ENCODE measurements at places on chromosomes 3 and 15.

- DNase-seq: peak; percentile 6
Measured at GRCh38 chr15:31390777-31391486, 64.3 kb downstream of the KLF13 start.

DNA sequence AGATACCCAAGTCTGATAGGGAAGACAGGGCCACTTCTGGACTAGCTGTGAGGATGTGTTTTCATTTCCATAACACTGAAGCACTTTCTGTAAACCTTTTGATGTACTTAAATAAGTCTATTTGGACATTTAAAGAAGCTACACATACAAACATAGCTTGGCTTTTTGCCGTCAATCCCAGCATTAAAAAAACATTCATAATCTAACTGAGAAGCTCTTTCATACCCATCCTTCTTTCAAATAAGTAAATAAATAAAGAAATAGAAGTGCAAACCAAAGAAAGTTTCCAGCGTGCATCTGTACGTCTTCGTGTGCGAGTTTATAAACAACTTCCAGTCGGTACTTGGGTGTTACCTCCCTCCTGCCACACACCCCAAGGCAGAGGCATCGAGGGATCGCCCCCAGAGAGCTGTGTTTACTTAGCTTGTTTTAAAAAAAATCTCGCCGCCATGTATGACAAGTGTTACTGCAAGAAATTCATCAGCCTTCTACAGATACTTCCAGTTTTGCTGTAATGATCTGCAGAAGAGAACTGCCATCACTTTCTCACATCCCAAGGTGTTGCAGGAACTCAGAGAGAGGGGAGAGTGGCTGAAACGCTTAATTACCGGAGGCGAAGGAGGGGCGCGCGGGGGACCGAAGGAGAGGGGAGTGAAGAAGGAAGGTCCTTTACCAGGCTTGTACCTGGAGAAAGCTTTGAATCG lies 9.0 kb upstream of the MEIS2 start:
- DNase-seq: no peak

- no peak for DNase-seq
Measured at GRCh38 chr15:68372291-68372811, 59.6 kb downstream of the ITGA11 start.

GRCh38 chr3:11661052-11661656 lies 17.4 kb upstream of the VGLL4 start:
- DNase-seq: no peak

DNA sequence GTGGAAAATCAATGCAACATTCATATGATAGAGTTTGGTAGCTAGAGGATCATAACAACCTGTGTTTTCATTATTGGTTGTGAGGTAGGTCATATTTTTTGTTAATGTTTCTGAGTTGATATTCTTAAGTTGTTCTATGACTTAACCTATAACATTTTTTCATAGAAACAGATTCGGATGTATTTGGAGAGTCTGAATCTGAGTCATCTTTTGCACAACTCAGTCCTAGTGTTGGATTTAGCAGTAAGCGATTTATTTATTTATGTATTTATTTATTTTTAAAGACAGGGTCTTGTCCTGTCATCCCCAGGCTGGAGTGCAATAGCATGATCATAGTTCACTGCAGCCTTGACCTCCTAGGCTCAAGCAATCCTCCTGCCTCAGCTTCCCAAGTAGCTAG lies 292.8 kb upstream of the ZNF717 start:
- no peak for DNase-seq

GRCh38 chr3:141681390-141681780 lies 56.7 kb upstream of the RNF7 start:
- DNase-seq: no peak

- DNase-seq: no peak
Measured at GRCh38 chr3:115553796-115554486, 69.4 kb upstream of the GAP43 start.

DNA sequence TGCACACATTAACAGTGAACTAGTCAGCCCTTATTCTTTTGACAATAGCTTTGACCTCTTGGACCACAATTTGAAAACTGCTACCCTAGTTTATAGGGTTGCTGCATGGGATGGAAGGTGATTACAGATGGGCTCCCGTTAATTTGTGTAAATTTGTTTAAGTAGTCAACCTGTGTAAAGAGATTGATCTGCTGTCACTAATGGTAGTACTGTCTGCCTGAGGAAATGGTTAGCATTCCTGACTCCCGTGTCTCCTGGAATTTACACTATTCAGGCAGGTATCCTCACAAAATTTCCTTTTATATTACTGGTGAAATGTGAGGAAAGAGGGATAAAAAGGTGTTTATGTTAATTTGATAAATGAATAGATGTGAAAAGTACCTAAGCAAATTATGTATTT lies 15.3 kb upstream of the EBLN2 start:
- no peak for DNase-seq

DNA sequence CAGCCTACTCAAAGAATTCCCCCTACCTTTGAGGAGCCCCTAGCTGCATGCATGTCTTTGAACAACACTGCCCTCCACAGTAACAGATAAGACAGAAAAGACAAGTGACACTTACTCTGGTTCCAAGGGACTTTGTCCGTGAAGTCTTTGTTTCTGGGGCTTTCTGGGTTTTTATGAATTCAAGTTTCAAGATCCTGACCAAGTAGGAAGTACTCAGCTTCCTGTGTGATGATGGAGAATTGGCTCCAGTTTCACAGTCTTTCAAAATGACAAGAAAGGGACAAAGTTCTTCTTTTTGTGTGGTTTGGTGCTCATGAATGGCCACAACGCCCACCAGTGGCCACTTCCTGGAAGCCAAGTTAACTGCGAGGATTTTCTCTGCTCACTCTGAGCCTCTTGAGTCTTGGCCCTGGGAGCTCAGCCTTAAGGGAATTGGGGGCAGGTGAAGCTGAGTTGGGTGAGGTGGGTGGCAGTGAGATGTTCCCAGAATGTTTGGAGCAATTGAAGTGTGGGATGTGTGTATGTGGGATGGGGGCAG lies at the start of gene CCR1:
CCR1 (minus strand) TSS at position 147 of the 538 bp plus-strand sequence. CDS start 4,000 bp downstream, outside the sequence.
- DNase-seq: peak; percentile 8

GRCh38 chr3:111801693-111802092 lies 57.4 kb upstream of the PHLDB2 start:
- DNase-seq: no peak

DNA sequence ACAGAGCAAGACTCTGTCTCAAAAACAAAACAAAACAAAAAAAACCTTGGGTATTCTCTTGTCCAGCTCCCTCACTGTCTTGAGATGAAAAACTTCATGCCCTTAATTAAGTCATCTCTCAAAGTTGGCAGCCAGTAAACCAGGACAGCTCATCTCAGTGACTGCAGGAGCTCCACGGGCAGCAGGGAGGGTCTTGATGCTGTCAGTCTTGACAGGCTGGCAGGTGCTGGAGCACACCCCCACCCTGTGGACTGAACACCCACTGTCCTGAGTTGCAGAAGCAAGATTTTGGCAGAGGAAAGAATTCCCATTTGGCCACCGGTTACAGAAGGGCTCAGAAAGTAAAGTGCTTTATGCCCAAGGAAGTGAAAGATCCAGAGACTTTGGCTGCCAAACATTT lies 8.0 kb downstream of the DNAJA4 start:
- no peak for DNase-seq

GRCh38 chr3:164250923-164251322 lies 827.4 kb downstream of the SI start:
- no peak for DNase-seq

DNA sequence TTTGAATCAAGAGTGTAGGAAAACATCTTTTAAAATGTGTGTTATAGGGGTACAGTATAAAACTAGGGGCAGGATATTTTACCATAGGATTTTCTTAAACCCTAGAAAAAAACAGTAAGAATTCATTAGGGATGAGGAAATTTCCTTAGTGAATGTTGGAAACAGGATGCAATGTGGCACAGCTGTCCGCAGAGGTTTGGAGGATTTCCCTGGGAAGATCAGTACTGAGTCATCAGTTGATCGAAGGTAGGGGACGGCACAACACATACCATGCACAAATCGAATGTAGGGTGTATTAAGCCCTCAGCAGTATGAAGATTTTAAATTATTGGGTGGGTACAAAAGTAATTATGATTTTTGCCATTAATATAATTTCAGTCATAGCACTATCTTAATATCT lies 49.9 kb downstream of the FNDC3B start:
- no peak for DNase-seq

- DNase-seq: no peak
Measured at GRCh38 chr3:168061332-168061996, 34.3 kb downstream of the GOLIM4 start.

- DNase-seq: no peak
Measured at GRCh38 chr3:52397676-52398399, 47.1 kb downstream of the SEMA3G start.

GRCh38 chr15:78317145-78317836 lies 17.9 kb upstream of the SKIC8 start:
- DNase-seq: no peak

DNA sequence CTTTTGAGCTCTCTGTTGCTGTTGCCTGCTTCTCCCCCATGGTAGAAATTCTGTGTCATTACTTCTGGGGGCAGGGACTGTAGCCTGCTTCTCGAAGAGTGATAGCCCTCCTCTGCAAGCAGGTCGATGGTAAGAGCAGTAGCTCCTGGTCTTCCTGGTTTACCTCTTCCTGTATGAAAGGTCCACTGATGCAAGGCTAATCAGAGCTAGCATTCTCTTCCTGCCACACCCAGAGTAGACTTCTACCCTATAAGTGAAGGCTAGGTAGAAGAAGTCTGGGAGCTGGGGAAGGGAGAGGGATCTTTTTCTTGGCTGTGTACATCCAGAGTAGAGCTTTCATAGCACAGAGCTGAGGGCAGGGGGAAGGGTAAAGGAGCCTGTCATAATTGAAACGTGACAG lies 357.0 kb downstream of the SQOR start:
- no peak for DNase-seq

DNA sequence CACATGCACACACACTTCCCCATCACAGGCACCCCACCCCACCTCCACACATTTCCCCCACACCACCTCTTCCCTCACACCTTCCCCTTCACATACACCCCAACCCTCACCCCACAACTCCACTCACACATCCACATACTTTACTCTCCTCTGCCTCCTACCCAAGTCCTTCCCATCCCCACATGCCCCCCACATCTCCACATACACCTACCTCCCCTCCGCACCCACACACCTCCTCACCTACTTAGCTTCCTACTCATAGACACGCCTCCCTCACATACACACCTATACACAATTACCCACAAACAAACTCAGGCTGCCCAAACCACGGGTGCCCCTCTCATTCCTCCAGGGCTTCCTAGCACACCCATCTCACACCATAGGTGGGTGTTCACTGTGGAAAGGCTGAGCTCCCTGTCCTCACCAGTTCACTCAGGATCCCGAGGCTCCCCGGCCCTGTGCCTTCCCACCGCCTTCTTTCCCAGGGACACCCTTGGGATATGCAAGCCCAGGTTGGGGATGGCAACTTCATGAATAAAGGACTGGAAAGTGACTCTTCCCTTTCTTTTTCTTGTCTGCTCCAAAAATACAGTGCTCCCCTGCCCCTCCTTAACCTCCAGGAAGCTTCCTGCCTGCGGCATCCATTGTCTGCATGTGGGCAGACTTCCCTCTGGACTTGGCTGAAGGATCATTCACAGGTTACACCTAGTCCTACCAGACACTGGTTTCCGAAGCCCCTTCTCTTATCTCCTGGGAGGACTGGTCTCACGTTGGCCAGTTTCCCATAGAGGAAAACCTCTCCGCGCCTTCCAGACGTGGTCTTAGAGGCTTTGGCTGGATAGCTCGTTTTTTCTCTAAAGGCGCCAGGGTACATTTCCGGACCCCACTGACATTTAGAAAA lies 61.5 kb downstream of the SLCO2A1 start:
- DNase-seq: no peak

DNA sequence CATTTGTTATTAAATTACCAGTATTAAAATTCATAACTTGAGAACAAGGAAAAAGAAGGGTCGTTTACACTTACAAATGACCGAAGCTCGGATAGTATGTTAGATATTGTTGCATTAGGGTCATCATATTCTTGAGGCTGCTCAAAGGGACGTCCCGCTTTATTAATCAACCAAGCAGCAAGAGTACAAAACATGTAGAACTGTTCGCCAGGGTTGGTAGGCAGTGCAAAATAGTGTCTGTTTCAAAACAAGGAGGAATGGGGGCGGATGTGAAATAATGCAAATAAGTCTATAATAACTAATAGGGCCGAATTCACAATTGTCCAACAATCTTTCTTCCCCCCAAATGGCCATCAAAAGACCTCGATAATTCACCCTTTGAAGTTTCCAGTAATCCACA lies 2.9 kb downstream of the IFT57 start:
- DNase-seq: no peak

GRCh38 chr15:63901912-63902670 lies 68.3 kb upstream of the HERC1 start:
- DNase-seq: no peak

GRCh38 chr15:29107291-29107890 lies 162.2 kb downstream of the NSMCE3 start:
- DNase-seq: no peak
